ENCODE measurements at places on chromosomes 3 and 15.
A peak's percentile ranks its signal among the peaks of the same experiment; 100 is the strongest.

DNA sequence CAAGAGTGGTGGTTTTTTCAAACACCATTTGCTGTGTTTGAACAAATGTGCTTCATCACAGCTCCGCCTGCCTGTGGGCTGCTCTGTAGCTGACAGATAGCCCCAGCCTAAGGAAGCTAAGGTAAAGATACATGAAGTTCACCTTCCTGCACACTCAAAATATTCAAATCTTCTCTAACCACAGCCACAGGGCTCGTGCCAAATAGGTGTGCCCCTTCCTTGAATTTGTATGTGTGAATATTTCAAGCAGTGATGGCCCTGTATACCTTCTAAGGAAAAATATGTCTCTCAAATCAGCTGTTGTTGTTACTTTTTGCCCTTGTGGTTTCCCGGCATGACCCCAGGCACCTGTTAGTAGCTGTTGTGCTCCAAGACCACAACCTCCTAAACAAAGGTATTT is 92.8 kb downstream of the CCNL1 start:
- DNase-seq, result no peak

DNA sequence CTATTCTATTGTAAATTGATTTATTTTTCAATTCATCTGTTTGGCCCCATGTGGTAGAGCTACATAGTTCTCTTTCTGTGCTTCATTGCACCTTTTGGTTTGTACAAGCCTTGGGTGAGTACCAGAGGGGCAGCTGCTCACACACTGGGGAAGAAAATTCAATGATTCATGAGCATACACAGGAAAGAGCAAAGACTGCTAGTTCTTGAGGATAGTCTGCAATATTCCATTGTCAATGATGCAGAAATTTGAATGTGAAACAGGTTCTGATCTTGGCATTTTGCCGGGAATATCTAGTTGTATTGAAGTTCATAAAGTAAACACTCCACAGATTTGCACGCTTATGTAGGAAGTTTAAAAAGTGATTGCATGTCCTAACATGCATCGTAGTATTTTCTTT is 304.6 kb downstream of the NAALADL2 start:
- no peak for DNase-seq

DNA sequence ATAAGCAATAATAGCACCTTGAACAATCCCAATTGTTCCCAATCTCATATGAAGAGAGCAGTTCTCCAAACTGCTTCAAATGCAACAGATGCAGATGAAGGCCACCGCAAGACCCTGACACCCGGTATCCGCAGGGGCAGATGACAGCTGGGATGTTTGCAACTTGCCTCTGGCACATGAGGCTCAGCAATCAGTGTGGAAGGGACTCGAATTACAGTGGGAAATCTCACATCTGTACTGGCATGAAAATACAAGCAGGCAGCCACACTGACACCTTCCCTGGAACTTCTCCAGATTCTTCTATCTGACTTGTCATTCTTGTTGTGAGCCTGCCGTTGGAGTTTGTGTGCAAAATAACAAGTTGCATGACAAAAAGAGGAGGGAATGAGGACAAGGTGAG is 68.8 kb downstream of the WDR76 start:
- DNase-seq, result no peak

- no peak for DNase-seq
Measured at GRCh38 chr3:121957674-121958415, 63.6 kb downstream of the SLC15A2 start.

DNA sequence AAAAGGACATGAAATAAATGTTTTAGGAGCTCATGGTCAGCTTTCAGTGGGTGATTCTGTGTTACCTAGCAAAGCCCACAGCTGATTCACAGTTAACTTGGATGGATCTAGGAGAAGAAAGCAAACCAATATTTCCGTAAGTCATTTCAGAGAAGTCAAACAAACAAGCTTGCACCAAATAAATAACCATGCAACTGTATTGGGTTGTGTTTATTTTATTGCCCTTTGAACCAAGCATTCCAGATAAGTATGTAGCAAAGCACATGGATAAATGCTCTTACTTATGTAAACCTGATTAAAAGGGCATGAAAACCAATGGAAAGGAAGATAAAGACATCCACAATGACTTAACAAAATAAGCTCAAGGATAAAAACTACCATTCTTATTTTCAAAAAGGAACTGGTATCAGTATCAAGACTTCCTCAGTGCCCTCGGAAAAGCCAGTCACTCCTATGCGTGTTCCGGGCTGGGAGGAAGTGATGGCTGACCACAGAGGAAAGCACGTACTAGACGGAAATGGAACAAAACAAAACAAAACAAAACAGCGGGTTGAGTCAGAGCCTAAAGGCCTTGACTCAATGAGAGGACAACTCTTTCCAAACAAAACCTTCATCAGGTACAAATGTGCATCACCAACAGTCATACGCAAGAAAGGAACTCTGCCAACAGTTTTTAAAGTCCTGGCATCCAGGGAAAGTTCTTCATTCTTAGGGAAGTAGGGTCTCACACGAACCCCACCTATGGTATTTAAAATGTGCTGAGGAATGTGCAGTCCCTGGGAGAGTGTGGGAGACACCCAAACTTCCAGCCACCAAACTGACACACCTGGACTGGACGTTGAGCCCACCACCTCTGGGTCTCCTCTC is 103.3 kb downstream of the SNRK start:
- DNase-seq, result peak; percentile 47

GRCh38 chr3:69500604-69501003 is 114.7 kb upstream of the FRMD4B start:
- DNase-seq, result no peak

DNA sequence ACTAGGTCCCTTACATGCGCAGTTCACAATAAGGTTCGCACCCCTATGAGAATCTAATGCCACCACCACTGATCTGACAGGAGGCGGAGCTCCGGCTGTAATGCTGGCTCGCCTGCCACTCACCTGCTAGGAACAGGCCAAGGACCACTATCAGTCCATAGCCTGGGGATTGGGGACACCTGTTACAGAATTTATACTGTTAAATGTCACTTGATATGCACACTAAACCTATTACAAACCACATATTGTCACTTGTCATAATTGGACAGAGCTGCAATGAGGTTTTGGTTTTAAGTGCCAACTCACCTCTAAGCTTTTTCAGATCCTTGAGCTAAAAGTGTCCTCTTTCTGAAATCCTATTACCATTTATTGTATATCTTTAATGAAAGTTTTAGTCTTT is 507.9 kb upstream of the TPRG1 start:
- DNase-seq, result no peak

GRCh38 chr3:80898211-80898610 is 863.2 kb downstream of the GBE1 start:
- no peak for DNase-seq

DNA sequence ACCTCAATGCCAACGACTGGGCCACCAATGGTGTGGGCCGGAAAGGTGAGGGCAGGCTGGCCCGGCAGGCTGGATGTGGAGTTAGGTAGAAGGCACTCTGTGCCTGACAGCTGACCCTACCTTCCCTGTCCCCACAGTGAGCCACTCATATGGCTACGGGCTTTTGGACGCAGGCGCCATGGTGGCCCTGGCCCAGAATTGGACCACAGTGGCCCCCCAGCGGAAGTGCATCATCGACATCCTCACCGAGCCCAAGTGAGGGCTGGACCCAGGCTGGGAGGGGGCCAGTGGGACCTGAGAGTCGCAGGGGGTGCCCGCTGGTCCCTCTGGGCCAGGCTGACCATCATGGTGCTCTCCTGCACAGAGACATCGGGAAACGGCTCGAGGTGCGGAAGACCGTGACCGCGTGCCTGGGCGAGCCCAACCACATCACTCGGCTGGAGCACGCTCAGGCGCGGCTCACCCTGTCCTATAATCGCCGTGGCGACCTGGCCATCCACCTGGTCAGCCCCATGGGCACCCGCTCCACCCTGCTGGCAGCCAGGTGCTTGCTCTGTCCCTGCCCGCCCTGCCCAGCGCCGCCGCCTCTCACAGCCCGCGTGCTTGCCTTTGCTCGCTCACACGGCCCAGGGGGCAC is 4.5 kb upstream of the FES start:
- no peak for DNase-seq

DNA sequence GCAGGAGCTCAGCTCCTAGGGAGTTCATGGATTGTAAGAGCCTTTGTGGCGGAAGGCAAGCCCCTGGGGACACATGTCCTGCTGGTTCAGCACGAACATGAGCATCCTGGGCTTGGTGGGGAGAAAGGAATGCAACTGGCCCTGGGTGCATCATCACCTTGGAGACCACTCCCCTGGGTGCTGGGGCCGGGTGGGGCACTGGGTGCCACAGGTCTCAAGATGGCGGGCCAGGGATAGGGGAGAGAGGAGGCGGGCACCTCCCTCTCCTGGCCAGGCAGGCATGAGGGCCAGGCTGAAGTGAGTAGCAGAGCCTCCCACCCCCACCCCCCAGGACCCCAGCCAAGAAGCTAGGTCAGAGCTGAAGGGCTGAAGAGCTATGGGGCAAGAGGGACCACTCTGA is 768 bp downstream of the PCBP4 start:
- no peak for DNase-seq

DNA sequence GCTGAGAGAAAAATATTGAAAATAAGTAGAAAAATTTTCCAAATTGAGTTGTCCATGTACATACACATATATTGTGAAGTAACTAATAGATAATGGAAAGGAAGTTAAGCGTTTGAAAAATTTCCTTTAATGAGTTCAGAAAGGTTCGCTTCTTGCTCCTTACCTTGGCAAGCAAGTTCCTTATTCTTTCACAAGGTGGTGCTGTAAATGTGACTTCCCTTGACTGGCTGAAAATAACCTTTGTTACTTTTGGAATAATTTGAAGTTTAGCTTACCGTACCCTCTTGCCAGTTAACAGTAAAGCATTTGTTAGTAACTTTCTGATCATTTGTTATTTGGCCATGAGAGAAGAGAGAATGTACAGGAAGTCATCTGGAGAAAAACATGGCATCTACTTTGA is 41.6 kb downstream of the PYDC2 start:
- DNase-seq, result peak; percentile 8

DNA sequence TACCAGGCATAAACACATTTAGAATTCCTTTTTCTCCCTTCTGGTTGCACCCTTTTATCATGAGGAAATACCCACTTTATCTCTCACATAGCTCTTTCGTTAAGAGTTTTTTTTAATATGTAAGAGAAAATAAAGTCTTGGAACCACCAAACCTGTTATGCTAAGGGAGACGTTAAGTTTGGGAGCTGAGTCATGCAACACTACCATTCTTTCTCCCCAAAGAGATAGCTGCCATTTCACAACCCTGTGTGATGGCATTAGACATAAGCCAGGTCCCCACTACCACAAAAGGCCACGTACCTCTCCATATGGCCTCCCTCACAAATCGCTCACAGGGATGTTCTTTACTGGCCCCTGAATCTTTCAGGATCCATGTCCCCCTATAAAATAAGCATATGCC is 7.6 kb upstream of the NIPA1 start:
- DNase-seq, result no peak

- DNase-seq, result no peak
Measured at GRCh38 chr3:27141668-27142067, 227.5 kb downstream of the NEK10 start.

DNA sequence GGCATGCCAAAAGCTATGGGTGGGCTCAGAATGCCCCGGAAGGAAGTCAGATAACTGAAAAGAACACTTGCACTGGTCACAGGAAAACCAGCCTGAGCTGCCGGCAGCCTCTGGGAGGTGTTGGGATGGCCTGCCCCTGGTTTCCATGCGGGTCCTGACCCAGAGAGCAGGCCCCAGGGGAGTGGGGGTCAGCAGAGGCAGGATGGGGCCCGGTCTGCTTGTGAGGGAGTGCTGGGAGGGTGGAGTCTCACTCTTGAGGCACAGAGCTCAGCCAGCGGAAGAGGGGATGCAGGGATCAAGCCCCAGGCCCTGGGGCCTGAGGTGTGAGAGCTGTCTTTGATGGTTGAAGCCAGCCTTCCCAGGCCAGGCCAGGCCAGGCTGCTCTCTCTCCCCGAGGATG is 2.4 kb upstream of the RPUSD3 start:
- no peak for DNase-seq

GRCh38 chr15:23514484-23514883 is 51.0 kb upstream of the MKRN3 start:
- no peak for DNase-seq

DNA sequence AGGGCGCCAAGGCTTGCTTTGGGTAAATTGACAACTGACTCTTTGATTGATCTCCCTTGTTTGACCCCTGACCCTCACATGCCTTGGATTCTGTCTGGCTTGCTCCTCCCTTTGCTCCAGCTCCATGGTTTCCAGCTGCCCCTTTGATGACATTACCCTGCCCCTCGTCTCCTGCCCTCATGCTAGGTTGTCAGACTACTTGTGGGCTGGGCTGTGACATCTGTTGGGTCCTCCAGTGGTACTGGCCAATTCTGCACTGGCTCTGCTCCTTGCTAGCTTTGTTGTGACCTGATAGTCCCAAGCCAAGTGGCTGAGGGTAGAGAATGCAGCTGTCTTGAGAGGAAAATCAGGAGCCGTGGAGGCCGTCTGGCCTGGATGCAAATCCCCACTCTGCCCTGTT is 6.2 kb downstream of the THSD4 start:
- DNase-seq, result no peak

DNA sequence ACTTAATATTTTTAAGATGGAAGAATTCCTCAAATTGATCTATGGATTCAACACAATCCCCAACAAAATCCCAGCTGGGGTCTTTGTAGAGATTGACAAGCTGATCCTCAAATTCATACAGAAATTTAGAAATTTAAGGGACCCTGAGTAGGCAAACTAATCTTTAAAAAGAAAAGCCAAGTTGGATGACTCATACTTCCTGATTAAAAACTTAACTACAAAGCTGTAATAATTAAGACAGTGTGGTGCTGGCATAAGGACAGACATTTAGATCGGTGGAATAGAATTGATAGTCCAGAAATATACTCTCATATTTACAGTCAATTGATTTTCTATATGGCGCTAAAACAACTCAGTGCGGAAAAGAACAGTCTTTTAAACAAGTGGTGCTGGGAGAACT is 11.6 kb downstream of the FAM162A start:
- no peak for DNase-seq

DNA sequence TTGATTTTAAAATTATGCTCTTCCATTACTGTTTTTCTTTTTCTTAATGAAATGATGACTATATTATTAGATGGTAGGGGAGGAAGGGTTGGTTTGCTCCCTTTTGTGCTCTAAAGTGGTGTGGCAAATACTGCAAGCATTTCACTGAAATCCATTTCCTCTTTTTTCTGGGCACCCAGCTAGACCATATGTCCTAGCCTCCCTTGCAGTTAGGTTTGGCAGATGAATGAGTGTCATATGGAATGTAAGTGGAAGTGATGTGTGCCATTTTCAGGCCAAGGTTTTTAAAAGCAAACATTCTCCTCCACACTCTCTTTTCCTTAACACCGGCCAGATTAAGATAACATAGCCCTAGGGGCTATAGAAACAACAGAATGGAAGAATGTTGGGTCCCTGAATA is 363.0 kb downstream of the FGF12 start:
- DNase-seq, result no peak

DNA sequence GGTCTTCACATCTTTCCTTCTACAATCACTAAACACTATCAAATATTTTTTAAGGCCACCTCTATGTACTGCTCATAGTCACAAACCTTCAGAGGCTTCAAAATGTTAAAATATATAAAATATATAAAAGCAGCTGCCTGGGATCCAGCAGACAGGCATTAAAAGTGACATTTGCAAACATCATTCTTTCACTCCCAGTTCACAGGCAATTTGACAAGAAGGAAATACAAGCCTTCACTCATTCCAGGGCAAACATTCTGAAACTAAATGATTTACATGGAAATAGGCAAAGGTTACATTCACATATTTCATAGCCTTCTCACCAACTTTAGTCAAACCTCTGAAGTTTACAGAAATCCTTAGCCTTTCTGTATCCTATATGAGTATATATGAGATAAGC is 266.3 kb downstream of the TBL1XR1 start:
- DNase-seq, result no peak

Data from RWPE1 (cell line).